ENCODE measurements at places on chromosomes 4 and X.
A peak's percentile ranks its signal among the peaks of the same experiment; 100 is the strongest.

DNA sequence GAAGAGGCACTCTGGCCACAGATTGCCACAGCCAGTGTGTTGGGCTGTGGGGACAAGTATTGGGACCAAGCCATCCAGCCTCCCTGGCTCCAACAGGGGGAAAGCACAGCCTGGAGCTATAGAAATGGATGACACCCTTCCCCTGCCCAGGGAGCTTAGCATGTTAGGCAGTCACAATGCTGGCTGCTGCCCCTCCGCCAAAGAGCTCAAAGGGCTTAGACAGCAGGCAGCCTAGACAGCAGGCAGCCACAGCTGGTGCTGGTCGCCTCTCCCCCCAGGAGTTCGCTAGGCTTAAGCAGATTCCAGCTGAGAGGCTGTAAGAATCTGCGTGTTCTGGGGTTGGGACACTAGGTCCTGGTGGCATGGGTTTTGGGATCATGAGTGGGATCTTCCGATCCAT lies 94.5 kb upstream of the MXRA5 start:
- DNase-seq: no peak

DNA sequence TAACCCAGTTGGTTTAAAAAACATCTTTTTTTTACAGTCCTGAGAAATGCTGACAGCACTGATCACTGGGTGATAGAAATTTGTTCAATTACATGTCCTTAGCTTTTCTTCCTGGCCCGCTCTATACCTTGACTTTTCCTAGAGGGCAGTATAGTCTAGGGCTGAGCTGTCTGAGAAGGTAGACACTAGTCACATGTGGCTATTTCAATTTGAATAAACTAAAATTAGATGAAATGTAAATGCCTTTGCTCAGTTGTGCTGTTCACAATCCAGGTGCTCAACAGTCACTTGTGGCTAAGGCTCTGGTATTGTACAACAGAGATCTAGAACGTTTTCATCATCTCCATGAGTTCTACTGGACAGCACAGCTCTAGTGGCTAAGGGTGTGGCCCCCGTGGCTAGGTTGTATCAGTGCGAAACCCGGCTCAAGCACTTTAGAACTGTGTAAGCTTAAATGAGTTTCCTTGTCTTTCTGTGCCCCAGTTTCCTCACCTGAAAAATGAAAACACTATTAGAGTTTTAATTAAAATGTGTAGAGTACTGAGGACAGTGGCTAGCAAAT lies 111.6 kb upstream of the WDR17 start:
- DNase-seq: no peak

GRCh38 chrX:107718156-107718621 lies 57.4 kb downstream of the TSC22D3 start:
- DNase-seq: peak; percentile 93

GRCh38 chr4:148964456-148964855 lies 522.2 kb upstream of the NR3C2 start:
- no peak for DNase-seq

GRCh38 chrX:53704294-53704693 lies 17.8 kb upstream of the HUWE1 start:
- DNase-seq: no peak

DNA sequence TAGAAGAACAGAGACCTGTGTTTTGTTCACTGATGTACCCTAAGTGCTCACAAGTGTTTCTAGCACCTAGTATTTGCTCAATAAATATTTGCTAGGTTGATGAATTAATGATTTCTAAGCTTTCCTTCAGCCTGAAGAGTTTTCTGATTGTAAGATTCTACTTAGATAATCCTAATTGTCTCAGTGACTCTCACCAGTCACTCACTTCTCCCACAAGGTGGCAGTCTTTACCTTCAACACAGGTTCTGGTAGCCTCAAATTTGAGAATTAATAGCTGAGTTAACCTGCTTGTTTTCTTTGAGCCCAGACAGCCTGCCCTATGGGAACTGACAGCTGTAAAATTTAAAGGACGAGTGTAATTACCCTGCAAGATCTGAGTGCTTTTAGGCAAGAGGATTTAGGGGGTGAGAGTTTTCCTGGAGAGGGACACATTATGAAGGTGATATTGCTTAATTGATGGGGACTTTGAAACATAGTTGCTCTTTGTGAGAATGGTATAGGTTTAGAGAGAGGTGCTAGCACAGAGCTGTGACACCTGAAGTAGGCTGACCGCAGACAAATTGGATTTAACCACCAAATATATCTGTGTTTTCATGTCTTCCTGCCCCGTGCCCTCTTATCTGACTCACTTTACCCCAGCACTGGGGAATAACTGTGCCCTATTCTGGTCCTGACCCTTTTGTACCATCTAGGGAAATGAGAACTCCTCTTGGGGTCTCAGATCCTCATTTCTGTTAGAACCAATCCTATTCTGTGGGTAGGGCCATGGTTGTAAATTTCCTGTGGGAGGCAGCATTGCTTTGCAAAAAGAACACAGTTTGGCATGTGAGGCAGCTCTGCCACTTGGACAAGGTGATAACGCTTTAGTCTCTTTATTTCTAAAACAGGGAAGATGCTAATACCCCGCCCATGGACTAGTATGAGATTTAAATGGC lies 27.7 kb downstream of the CD38 start:
- DNase-seq: peak; percentile 69

- DNase-seq: no peak
Measured at GRCh38 chr4:152510349-152511147, 25.3 kb downstream of the FBXW7 start.

- no peak for DNase-seq
Measured at GRCh38 chr4:40038977-40039376, 17.7 kb upstream of the N4BP2 start.

DNA sequence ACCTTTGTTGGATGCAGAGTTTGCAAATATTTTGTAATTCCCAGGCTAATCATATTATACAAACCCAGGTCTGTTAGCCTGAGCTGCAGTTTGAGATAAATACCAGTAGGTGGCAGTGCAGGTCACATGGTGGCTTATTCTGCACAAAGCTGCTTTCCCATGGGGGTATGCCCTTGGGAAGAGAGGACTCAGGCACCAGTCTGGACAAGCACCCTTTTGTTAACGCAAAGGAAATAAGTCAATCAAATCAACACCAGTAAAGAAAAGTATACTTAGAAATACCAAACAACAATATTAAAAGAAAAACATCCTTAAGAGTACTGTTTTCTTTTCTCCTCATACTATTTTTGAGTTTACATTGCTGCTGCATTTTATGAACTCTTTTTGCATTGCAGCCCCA lies 389.0 kb upstream of the ZFP42 start:
- DNase-seq: peak; percentile 69

GRCh38 chr4:90162566-90162965 lies 35.4 kb downstream of the CCSER1 start:
- DNase-seq: no peak

DNA sequence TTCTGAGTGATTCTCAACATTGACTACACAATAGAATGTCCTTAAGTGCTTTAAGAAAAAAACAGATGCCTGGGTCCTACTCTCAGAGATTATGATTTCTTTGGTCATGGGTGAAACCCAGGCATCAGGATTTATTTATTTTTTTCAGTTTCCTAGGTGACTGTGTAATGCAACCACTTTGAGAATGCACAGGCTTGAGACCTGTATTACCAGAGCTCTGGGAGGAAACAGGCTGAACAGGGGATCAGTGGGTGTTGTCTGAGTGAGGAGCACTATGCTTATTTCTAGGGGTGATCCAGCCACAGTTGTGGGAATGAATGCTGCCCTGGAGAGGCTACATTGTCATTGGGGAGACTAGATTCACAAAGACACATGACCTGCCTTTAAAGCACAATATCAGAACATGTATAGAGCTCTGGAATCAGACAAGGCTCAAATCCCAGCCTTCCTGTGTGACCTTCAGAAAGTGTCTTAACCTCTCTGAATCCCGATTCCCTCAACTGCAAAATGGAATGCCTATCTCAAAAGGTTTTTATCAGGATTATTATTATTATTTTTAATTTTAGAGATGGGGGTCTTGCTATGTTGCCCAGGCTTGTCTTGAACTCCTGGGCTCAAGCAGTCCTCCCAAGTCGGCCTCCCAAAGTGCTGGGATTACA lies 61.6 kb upstream of the PRPS1 start:
- DNase-seq: no peak

GRCh38 chr4:184438375-184438774 lies 36.0 kb downstream of the IRF2 start:
- no peak for DNase-seq

DNA sequence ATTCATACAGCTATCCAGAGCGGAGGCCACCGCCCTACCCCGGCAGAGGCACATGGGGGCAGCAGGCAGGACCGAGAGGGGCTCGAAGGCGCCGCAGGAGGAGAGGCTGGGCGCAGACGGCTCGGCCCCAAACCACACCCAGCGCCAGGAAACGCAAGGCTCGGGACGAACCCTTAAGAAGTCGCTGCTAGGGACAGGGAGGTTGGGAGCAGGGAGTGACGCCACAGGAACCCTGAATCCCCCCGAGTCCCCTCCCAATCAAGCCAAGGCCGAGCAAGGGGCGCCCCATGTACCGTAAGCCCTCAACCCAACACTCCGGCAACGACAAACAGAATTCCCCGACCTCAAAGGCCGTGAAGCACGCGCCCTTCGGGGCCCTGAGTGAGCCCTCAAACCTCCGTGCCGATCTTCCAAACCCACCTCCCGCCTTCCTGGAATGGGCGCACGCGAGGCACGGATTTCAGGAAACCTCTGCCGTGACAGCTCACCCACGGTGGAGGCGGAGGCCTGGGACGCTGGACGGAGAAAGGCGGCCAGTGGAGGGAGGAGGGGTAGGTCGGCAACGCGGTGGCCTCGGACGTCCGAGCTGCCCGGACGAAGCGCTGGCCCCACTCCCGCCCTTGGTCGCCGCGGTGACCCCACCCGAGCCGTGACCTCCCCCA lies 1.8 kb downstream of the ZFYVE28 start:
- DNase-seq: no peak

GRCh38 chrX:38694394-38694793 lies 106.9 kb upstream of the MID1IP1 start:
- peak; percentile 41 for DNase-seq

DNA sequence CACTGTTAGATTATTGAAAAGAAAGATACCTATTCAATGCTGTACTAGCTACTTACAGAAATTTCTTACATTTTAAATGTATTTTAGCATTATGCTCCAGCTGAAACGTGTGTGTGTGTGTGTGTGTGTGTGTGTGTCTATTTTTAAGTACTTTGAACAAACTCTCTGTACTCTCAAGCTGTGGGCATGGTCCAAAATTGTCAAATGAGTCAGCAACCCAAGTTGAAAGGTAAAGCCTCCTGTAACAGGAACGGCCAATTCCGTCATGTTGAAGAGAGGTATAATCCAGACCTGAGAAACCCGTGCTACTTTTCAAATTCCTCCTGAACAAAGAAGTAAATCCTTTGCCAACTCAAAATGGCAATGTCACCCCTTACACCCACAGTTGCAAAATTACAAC lies 20.5 kb downstream of the MAOB start:
- no peak for DNase-seq

DNA sequence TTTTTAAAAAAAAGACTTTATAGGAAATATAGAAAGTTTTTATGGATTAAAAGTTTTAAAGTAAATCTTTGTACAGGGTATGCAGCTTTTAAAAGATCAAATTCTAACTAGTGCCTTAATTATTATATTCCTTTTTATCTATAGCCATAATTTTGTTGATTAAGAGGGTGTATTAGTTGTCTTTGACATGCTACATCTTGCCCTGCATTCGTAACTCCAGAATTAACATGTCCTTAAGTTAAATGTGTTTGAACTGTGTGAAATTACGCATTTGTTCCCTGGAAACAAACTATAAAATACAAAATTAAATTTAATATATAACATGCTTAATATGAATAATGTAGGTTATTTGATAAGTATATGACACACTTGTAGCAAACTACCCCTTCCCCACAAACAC lies 66.3 kb downstream of the PTPN13 start:
- no peak for DNase-seq

DNA sequence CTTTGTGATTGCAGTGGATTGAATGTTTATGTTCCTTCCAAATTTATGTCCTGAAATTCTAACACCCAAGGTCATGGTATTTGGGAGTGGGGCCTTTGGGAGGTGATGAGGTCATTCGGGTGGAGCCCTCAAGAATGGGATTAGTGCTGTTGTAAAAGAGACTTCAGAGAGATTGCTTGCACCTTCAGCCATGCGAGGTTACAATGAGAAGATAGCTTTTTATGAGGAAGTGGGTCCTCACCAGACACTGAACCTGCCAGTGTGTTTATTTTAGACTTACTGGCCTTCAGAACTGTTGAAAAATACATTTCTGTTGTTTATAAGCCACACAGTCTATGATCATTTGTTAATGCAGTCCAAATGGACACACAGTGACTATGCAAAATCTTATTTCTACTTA lies 161.0 kb upstream of the GPRIN3 start:
- DNase-seq: no peak

DNA sequence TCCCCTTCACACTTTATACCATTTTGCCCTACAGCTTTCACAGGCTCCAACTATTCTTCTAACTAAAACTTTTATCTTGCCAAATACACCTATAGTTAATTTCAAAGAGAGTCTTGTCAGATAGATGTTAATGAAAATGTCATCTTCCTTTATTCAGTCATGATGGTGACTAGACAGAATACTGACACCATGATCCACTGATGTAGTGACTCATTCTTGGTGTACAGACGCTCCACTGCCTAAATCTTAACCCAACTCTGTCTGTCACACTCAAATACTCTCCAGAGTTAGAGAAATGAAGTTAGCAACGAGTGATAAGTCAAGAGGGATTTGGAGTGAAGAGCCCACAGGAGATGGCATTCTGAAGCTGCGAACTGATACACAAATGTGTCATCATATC lies 32.1 kb upstream of the HDAC8 start:
- peak; percentile 7 for DNase-seq

GRCh38 chrX:40524423-40524822 lies 56.3 kb upstream of the ATP6AP2 start:
- peak; percentile 4 for DNase-seq

GRCh38 chrX:66166671-66167070 lies 2.6 kb downstream of the HEPH start:
- no peak for DNase-seq

GRCh38 chr4:110268352-110268751 lies 69.9 kb upstream of the ELOVL6 start:
- DNase-seq: no peak

GRCh38 chr4:156103311-156103710 lies 149.6 kb upstream of the CTSO start:
- no peak for DNase-seq

- DNase-seq: no peak
Measured at GRCh38 chr4:111393781-111394180, 751.5 kb upstream of the FAM241A start.

DNA sequence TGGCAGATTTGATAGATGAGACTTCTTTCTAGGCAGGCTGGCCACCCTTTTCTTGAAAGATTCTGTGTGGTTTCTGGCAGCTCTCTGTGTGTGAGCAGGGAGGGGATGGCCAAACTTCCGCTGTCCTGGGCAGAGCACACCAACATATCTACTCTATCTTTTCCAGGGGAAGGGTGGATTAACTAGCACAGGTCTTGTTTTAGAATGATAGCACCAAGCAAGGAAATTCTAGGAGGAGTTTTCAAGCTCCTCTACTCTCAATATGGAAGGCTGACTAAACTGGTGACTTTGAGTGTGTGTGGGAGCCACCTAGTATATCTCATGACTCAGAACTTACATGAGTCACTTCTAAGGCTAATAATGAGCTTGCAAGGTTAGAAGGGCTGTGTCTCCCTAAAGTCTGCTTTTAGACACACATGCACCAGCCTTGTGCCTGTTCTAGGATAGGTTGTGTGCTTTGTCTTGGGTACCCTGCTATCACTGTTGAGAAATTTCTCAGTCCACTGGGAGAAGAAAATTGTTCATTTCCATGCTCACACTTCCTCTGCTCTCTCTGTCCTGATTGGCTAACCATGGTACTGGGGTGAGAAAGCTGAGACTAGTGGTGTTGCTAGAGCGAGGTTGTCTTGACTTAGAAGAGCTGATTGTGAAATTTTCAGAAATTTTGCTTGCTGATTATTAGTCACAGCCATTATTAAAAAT lies 72.9 kb downstream of the YIPF6 start:
- peak; percentile 83 for DNase-seq

All from cardiac fibroblast (primary cell).